A673 (cell line): ENCODE measurements at places on chromosomes 5 and 9.

DNA sequence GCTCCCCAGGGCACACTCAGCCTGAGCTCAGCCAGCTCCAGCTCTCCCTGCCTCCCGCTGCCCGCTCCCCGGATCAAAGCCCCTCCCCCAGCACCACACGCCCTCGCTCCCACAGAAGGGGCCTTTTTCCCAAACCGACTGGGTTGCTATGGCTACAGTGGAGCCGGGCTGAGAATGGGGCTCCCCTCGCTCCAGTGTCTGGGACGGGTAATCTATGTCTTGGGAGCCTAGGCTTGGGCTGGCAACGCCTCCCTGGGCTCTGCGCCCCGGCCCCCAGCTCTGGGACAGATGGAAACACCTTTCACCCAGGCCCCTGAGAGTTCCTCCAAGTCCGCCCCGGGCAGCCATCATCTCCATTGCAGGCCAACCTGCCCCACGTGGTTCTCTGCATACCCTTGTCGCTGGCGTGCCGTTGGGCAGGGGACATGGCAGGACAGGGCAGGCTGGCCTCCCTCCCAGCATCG, 29.6 kb downstream of the NOTCH1 start:
- no peak for DNase-seq

DNA sequence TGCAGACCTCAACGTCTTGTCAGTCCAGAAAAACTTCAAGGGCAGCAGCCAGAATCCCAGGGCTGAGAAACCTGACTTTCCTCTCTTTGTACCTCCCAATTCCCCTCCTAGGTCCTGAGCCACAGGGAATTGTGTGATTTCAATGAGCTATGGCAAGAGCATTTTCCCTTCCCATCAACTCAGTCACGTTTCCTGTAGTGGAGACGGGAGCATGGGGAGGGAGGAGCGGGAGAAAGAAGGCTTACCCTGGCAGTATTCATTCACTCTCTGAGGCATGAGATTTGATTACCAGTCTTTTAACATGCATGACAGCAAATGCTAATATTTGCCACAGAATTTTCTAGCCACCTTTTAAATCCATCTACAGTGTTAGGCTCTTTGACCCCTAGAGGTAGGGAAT, 109.4 kb upstream of the TBCA start:
- DNase-seq = no peak

DNA sequence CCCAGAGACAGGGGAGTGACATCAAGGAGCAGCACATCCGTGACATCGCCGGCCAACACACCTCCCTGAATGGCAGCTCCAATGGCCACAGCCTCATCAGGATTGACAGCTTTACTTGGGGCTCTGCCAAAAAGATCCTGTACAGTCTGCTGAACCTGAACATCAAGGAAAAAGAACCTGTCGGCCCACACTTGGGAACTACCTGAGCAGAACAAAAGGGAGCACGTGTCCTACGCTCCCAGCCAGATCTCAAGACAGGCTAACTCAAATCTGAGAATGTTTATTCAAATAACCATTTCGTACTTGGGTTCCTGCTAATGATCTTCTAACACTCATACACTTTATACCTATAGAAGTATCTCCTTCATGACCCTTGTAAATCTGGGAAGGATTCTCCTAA, 15.3 kb downstream of the HSPA9 start:
- no peak for DNase-seq

DNA sequence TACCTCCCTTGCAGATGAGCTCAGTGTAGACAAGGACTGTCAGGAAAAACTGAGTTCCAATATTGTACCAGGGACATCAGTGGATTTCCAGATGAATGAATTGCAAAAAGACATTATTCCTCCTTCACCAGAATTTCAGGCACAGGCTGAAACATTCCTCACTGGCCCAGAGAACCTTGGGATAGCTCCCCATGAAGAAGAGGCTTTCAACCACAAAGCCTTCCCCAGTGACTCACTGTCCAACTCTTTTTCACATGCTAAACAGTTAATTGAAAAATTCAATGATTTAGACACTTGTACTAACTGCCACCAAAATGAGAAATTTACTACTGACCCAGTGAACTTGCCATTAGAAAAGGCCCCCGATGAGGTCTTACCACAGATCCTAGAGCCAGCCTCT, 144.5 kb downstream of the UNC13B start:
- DNase-seq = peak; percentile 4

- no peak for DNase-seq
Measured at GRCh38 chr5:176389135-176390123, 878 bp downstream of the HIGD2A start.

GRCh38 chr5:180786531-180787398, 15.8 kb downstream of the MGAT1 start:
- no peak for DNase-seq

GRCh38 chr5:81234299-81234698, 1.2 kb downstream of the CKMT2 start:
- no peak for DNase-seq

DNA sequence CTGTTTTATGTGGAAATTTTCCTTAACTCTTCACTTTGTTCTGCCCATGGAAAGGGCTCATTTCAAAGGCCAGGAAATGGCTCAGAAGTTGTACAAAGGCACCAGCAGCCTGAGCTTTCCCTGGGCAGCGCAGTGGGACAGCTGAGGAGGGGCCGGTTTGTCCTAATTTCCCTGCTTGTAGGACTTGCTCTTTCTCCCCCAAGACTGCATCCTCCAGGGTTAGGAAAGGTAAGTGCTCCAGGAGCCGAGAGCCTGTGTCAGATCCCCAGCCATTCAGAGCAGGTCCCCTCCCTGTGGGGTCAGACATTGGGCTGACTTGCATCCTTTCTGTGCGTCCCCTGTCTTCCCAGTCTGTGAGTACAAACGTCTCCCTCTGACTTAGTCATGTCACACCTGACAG, 43.5 kb downstream of the AGXT2 start:
- DNase-seq = no peak

GRCh38 chr9:108696156-108696555, 159.6 kb downstream of the ACTL7B start:
- no peak for DNase-seq

DNA sequence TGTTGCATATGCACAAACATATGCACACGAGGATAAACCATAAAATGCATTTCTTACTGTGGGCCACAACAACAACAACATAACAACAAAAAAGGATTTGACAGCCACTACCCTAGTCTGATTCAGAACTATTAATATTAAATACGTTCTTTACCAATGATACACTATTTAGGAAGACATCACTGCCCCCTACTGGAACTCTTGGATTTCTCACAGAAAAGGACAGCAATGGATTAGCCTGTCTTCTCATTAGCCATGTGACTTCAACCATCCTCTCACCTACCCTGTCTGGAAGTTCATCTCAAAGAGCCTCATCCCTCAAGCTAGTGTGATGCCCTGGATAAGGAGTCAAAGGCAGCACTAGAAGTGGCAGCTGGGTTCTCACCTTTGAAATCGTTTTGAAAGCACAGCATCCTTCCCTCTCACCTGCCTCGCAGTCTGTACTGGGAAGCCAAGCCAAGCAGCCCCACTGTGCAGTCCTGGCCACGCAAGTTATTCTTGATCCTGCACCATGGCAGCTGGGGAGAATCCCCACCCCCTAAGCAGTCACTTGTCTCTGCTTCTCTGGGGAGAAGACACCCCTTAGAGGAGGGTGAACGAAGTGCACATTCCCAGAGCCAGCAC, 64.6 kb downstream of the SH3TC2 start:
- DNase-seq = peak; percentile 64

GRCh38 chr9:89372979-89373378, 54.7 kb downstream of the SECISBP2 start:
- no peak for DNase-seq

DNA sequence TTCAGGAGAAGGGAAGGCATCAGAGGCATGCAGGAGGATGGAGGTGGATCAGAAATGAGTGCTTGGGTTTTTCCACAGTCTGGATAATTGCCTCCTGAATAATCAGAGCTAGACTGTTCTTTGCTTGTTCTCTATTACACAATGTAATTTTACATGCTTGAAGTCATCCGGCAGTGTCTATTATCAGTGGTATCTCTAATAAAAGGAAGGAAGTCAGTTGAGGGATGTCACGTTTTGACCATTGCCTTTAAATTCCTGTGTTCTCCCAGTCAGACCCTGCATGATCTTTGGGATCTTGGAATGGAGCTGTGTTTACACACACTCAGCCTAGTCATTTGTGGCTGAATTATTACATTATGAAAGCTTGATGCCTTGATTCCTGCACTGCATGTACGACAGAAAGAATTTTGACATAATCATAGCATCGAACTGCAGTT, 91.0 kb downstream of the PDE8B start:
- DNase-seq = no peak

DNA sequence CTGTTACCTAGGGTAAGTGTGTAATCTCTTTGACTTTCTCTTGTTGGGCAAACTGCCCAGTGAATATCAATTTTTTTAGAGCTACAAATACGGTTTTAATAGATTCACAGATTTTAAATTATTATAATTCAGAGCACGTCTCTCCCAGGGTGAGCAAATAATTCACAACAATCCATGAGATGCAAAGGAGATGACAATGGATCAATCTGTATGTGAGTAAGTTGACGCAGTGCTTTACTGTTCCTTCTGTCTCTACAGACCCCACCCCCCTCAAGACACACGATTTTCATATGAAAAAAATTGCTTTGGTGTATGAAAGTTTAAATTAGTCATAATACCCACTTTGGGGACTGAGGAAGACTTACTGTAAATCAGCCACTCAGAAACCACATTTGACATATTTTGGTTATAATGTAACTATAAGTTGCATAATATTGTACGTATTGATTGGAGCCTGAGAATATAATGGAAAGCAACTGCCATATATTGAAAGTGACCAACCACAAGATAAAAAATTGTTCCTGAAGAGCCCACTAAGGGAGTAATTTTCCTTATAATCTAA, 201.7 kb downstream of the BNC2 start:
- DNase-seq = no peak

DNA sequence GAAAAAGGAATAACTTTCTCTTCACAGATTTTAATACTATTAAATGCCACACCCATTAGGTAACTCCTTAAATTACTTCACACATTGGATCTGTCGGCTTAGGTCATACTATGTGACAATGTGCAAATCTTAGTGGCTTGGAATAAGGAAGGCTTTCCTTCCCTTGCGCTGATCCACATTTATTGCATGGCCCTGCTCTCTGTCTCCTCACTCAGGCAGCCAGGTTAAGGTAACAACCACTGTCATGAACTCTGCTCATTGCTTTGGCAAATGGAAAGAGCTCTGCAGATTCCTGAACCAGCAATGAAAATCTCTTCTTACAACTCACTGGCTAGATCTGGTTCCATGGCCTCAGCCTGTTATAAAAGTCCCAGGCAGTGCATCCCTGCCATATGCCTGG, 121.9 kb upstream of the NFIB start:
- DNase-seq = no peak

GRCh38 chr9:28584542-28584941, 1011.3 kb upstream of the C9orf72 start:
- DNase-seq = no peak

DNA sequence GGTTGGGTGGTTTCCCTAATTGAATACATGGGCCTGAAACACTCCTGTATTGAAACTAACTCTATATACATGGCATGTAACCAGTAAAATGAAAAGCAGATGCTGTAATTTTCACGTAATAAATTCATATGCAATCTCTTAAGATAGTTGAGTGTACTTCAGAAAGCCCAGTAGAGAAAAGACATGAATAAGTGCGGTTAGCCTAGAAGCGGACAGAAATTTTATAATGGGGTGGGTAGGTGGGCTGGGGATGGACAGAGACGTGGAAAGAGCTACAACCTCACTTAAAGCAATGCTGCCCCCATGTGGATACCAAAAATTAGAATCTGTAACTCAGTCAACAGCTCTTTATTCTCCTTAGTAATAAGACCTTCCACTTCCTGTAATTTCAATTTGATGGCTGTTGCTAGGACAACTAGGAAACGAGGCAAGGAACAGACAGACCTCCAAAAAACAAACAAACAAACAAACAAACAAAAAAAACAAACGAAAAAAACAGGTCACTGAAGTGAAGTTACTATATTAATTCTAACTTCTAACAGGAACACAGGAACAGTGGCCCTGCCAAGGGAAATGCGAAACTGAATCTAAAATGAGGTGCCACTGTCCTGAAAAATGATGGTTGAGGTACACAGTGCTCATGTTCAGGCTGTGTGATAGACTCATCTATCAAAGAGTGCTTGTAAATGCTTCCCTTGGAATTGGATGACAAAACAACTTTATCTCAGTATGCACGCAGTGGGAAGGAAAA, 103.4 kb upstream of the GNA14 start:
- peak; percentile 93 for DNase-seq

DNA sequence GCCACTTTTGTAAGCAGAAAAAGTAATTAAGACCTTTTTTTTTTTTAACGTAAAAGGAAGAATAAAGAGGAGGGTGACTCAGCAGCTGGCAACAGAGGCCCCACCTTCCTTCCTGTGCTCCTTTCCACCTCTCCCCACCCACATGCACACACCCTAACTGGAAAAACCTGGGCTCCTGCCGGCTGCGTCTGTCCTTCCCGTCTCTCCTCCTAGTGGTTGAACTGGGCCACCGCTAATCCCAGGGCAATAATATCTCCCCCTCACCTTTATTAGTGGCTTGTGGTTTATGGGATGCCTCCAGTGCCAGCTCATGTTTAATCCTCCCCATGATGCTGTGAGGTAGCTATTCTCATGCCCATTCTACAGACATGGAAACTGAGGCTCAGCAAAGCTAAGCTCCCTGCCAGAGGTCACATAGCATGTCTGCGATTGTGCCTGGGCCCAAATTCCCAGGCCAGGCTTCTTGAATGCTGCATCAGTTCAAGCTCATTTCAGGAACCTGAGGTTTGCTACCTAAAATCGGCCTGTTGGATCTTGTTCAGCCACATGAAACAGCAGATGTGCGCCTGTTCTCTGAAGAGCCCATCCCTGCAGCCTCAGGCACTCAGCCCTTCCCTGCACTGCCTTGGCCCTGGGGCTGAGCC, 60.9 kb upstream of the IL17B start:
- DNase-seq = peak; percentile 45

- no peak for DNase-seq
Measured at GRCh38 chr5:139951983-139952382, 91.1 kb downstream of the NRG2 start.

- no peak for DNase-seq
Measured at GRCh38 chr5:174273325-174273724, 227.8 kb downstream of the NSG2 start.

- peak; percentile 18 for DNase-seq
Measured at GRCh38 chr5:81850501-81851357, 99.8 kb upstream of the SSBP2 start.
